ENCODE measurements at places on chromosomes 7 and 10. TPM values are rescaled to one million over a fixed set of nuclear protein-coding genes. Genes with fewer than 3 reads are reported as not detected.

- no peak for DNase-seq
Observed at GRCh38 chr7:129597672-129598071, 13.8 kb upstream of the NRF1 start.

DNA sequence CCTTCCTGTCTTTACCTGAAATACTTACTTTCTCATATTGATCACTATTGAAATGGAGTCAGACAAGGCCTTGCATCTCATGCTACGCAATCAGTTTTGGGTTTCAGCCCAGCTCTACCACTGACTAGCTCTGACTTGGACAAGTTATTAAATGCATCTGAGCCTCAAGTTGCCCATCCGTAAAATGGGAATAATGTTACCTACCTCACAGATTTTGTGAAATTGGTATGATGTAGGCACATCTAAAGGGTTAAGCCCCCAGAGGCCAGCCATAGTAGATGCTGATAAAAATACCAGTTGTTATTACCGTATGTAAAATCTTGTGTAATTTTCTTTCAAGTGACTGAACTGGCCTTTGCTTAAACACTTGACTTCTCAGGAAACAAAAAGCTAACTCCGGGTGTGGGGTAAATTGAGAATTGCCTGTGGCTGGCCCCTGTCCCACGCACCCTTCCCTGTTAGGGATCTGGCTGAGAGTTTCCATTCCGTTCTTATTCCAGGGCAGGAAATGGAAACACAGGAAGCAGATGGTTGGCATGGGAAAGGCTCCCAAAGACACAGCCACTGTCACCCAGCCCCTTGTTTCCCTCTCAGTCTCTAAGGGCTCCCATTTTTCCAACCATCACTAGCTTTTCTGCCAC is 7.5 kb downstream of the DUSP5 start:
- no peak for DNase-seq

- no peak for DNase-seq
Observed at GRCh38 chr7:157462419-157462771, 125.6 kb downstream of the DNAJB6 start.

- DNase-seq = peak; percentile 84
Observed at GRCh38 chr7:95723583-95724180, 48.7 kb upstream of the DYNC1I1 start.

DNA sequence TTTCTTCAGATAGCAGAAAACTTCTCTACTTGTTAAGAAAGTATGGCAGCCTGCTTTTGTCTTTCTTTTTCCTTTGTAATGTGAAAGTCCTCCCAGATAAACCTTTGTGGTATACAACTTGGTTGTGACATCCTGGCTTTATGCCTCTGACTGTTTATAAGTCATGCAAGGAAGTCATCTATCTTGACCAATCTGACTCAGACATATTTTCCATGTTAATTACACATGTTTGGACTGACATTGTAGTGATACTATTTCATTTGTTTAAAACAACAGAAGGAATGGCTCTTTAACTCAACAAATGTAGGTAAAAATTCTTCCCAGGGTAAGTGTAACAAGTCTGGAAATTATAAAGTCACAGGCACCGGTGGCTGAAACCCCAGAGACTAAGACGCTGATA is 341.6 kb upstream of the MEOX2 start:
- DNase-seq = no peak

DNA sequence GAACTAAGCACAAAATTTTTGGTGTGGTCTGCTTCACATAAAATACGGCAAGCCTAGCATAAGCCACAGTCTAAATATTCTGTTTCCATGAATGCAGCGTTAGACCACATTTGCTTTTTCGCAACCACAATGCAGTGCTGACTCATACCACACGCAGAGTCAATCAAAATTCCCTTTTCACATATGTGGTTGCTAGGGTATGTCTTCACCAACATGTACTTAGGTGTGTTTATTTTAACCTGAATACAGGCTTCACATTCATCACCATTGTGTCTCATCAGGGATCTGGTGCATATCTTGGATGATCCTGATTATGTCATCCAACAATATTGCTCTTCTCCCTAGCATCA is 90.8 kb downstream of the CHN2 start:
- no peak for DNase-seq

DNA sequence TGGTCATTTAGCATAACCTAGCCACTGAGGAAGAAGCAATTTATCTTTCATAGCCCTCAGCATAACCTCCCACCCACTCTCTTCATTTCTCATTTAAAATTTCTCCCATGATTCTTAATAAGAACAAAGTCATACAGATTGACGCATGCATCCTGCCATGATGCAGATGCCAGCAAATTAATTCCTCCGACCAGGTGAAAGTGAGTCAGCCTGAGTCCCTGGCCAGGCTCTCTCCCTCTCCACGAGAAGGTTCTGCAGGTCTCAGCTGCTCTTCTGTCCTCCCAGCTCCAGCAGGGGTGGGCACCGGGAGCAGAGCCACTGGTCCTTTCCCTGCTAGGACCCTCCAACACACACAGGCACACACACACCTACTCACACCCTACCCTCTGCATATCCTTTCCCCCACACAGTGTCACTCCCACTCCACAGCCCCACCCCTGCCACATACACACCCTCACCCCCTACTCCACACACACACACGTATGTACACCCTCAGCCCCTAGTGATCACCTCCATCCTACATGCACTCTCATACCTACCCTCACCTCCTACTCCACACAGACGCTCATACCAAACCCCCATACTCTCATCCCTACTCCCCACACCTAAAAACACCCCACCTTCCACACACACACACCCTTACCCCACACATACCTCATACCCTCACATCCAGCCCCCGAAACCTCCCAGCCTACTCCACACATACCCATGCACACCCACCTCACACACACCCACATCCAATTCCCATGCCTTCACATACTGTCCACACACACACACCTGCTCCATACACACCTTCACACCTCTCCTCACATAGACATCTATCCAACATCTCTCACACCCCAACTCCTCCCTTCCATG is 78.0 kb downstream of the FAM13C start:
- DNase-seq = no peak

GRCh38 chr10:128040096-128040495 is 86.1 kb downstream of the MKI67 start:
- no peak for DNase-seq

- no peak for DNase-seq
Observed at GRCh38 chr10:108051218-108051617, 886.7 kb upstream of the SORCS1 start.

GRCh38 chr7:99089914-99090629 is 53.8 kb downstream of the SMURF1 start:
- DNase-seq = no peak

- DNase-seq = no peak
Observed at GRCh38 chr7:34762764-34763163, 104.7 kb downstream of the NPSR1 start.

DNA sequence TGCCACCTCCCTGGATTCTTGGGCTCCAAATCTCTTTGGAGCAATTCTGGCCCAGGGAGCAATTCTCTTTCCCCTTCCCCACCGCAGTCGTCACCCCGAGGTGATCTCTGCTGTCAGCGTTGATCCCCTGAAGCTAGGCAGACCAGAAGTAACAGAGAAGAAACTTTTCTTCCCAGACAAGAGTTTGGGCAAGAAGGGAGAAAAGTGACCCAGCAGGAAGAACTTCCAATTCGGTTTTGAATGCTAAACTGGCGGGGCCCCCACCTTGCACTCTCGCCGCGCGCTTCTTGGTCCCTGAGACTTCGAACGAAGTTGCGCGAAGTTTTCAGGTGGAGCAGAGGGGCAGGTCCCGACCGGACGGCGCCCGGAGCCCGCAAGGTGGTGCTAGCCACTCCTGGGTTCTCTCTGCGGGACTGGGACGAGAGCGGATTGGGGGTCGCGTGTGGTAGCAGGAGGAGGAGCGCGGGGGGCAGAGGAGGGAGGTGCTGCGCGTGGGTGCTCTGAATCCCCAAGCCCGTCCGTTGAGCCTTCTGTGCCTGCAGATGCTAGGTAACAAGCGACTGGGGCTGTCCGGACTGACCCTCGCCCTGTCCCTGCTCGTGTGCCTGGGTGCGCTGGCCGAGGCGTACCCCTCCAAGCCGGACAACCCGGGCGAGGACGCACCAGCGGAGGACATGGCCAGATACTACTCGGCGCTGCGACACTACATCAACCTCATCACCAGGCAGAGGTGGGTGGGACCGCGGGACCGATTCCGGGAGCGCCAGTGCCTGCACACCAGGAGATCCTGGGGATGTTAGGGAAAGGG is 913 bp downstream of the NPY start:
- DNase-seq = peak; percentile 82

DNA sequence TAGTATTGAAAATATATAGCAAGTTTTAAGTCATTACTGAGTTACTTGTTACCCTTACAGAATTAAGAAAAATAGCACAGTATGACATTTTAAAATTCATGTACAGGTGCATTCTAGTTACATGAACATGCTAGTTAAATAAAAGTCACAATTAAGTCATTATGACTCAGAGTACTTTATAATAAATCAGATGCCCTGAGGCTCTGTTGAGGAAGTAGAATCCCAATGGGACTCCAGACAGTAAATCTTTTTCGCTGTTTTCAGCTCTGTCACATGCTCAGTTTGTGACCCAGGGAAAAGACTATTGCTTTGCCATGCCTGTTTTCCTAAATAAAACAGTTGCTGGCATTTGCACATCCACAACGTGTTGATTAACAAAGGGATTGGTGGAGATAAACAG is 21.0 kb downstream of the NUDT13 start:
- DNase-seq = no peak

DNA sequence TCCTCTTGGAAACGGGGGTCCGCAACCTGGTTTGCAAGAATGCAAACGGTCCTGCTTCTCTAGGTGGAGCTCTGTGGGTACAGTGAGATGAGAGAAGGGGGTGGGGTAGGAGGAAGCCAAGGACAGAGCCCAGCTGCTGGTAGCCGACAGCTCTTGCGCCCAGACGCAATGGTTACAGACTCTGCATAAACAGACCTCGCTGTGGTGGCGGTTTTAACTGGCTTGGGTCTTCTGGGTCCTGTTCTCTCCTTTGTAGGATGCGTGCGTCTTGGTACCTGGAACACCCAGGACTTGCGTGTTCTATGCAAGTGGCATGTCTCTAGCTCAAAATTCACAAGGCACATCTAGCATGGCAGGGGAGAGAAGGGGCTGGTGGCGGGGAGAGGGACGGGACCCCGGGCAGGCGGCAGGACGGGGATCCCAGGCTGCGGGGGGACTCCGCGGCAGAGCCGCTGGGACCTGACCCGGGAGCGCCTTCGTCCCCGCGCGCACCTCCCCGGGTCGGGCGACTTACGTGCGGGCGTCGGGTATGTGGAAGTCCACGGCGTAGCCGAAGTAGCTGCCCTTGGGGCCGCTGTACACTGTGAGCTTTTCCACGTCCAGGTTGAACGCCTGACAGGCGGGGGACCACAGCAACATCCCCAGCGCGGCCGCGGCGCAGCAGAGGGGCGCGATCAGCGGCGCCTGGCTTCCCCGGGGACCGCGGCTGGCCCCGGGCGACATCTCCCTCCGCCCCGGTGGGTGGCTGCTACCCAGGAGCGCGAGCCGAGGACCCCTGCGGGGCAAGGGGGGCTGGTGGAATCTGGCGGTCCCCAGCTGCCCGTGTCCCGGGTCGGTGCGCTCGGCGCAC is 448 bp downstream of the ITGA8 start:
- peak; percentile 85 for DNase-seq

DNA sequence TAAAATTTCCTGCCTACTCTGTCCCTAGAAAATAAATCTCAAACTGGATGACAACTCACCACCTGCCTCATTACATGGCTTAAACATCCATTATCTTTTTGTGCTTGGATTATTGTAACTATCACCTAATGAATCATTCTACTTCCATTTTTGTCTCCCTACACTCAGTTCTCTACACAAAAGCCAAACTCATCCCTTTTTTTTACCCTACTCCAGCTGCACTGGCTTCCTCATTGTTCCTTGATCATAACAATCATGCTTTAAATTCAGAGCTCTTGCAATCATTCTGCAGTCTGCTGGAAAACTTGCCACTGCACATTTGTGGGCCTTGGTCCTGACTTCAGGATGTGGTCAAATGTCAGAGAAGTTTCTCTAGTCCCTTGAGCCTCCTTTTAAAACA is 280.0 kb downstream of the DGKB start:
- no peak for DNase-seq

DNA sequence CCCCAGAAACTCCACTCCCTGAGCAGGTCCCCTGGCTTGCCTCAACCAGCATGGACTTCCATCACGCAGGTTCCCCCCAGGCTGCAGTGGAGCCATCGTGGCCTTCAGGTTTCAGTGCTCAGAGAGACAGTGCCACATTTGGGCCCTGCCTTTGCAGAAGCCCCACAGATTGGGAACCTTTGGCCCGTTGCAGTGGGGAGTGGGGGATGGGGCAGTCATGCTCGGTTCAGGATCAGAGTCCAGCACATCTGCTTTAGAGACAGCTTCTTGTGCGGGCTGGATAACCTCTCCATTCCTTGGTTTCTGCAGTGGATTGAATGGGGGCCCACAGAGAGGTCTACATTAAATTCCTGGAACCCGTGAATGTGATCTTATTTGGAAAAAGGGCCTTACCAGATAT is 183.9 kb downstream of the EBF3 start:
- DNase-seq = peak; percentile 29

GRCh38 chr10:72062382-72062781 is 26.0 kb downstream of the SPOCK2 start:
- DNase-seq = no peak

DNA sequence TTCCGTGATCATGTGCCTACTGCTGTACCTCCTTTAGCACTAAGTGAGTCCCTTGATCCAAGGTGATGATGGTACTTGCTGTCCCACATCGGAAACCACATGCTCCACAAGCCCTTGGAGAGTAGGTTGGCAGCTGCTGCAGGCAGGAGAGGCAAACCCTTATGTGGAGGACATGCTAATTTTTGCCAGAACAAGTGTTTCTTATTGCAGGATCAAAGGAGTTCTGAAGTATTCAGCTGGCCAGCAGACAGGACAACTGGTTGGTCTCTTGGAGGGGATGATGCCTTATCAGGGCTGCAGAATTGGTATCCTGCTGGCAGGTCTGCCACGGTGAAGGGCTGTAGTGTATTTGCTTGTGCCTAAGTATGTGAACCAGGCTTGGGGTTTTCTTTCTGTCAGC is 36.8 kb downstream of the NACAD start:
- DNase-seq = peak; percentile 82

ZNF212 gene
- 15.8 TPM for total RNA-seq

HMX2 gene
- not detected for total RNA-seq

GNGT1 gene
- total RNA-seq = 0.11 TPM

FAM171A1 gene
- 36.5 TPM for total RNA-seq

SFTPA1 gene
- total RNA-seq = not detected

PPP1R9A gene
- total RNA-seq = 30.1 TPM

CEP55 gene
- 76.4 TPM for total RNA-seq

NYAP1 gene
- 7.6 TPM for total RNA-seq

PLXNA4 gene
- total RNA-seq = 23.9 TPM

EBF3 gene
- total RNA-seq = 2.8 TPM

NANOS1 gene
- total RNA-seq = 0.90 TPM

All from endodermal cell (in vitro differentiated cells).